T-helper 1 cell treated with Interleukin-12 subunit alpha and Interleukin-12 subunit beta and Interleukin-4 antibody, amounts not matched to agents 30 ng/mL and 1 ng/mL, for 36 hours (primary cell): ENCODE measurements at places on chromosomes 5 and 9. TPM values are rescaled to one million over a fixed set of nuclear protein-coding genes. Genes with fewer than 3 reads are reported as not detected.

The ELAVL2 gene
- not detected in 2 replicates for total RNA-seq

The PCDHGA11 gene
- total RNA-seq, result 0.24 and 0.32 TPM in 2 replicates

The TYRP1 gene
- total RNA-seq, result not detected in 2 replicates

The TAS2R1 gene
- total RNA-seq, result not detected in 2 replicates

The ADAM19 gene
- 655 and 667 TPM in 2 replicates for total RNA-seq

The SCGB3A1 gene
- total RNA-seq, result not detected in 2 replicates

The ACOT12 gene
- not detected in 2 replicates for total RNA-seq

The TAF11L11 gene
- not detected in 2 replicates for total RNA-seq

The RNF224 gene
- not detected in 2 replicates for total RNA-seq

The RANBP17 gene
- total RNA-seq, result not detected in 2 replicates

The GABRA6 gene
- not detected in 2 replicates for total RNA-seq

The IFNK gene
- total RNA-seq, result not detected in 2 replicates

The ARHGEF28 gene
- total RNA-seq, result not detected in 2 replicates

The HMGXB3 gene
- total RNA-seq, result 40.6 and 43.3 TPM in 2 replicates
